ENCODE measurements at places on chromosomes 5 and 9.

- DNase-seq: no peak
Observed at GRCh38 chr9:136529516-136530460, 16.1 kb downstream of the NOTCH1 start.

- no peak for DNase-seq
Observed at GRCh38 chr5:167850911-167851310, 440.5 kb upstream of the WWC1 start.

DNA sequence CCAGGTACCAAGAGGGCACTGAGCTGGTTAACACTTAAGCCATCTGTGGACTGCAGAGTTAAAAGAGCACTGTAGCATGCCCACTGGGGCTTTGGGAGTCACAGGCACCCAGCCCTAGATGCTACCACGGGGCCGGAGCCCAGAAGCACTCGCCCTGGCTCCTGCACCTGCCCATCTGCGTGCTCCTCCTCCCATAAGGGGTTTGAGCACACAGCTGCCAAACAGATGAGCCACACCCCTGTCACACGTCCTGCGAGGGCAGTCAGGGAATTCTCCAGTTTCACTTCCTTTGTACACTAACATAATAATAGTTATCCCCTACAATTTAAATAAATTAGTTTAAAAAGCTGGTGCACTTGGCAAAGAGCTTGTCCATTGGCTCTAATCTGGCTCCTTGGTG, 4.5 kb upstream of the PCA3 start:
- no peak for DNase-seq

- no peak for DNase-seq
Observed at GRCh38 chr9:28960602-28961001, 1387.3 kb upstream of the C9orf72 start.

GRCh38 chr5:16160706-16161105, 18.9 kb downstream of the MARCHF11 start:
- peak; percentile 23 for DNase-seq

GRCh38 chr9:134863941-134864820, 16.4 kb upstream of the FCN2 start:
- DNase-seq: no peak

- no peak for DNase-seq
Observed at GRCh38 chr5:151863566-151863965, 61.1 kb downstream of the GLRA1 start.

DNA sequence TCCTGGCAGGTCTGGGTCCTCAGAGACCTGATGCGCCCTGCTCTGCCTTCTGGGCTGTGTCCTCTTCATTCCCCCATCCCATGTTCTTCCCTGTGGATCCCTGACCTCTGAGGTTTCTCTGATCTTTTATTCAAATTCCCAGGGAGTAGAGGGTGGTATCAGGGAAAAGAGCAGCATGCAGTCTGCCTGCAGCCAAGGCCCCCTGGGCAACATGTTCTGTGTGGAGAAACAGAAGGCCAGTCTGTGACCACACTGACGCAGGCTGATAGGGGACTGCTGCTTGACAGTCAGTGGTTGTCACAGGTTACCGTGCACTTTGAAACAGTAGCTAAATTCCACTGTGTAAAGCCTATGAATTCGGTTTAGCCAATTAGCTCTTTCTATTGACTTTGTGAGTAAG, 156.6 kb upstream of the IRX2 start:
- DNase-seq: no peak
